Adrenal gland (tissue), 19 donors: ENCODE measurements at places on chromosomes 12 and 14.

DNA sequence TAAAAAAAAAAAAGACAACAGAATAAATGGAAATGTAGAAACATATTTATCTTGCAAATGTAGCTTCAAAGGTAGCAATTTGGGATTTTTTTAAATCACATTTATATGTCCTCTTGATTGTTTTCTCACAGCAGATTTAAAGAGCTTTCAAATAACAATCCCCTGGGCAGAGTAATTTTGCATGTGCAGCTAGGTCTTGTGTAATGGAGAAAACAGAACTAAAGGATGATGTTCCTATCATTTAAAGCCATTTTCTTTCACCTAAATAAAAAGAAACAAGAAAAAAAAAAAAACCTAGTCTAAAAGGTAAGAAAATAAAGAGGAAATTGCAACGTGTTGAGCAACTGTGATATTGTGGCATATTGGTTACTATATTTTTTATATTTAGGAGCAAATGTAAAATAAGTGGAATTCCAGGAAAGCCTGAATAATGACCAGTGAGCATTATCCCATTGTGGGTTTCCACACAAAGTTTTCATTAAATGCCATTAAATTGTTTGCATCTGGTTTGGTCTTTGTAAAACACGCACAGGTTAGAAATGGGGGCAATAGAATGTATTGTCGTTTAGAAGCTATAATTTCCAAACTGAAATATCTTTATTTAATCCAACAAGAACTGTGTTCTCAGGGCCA lies 215.6 kb downstream of the SLC6A15 start:
- DNase-seq: no peak

- DNase-seq: peak; percentile 73
These were observed 56.2 kb downstream of the SSPN start for GRCh38 chr12:26251600-26251999.

DNA sequence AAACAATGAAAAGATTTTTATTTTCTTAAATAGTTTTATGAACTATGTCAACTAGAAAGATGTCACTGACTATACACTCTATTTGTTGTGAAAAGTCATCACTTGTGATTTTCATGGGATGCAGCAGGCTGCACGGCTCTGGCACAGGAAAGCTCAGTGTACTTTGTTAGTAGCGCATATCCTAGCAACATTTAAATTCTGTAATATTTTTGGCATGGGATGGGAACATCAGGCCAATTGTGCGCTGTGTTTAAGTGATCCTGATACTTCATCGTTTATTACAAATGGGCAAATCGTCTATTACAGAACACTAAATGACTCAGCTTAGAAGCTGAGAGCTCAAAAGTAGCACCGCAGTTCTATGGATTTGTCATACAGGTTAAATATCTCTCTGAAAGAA lies 60.7 kb upstream of the SAV1 start:
- DNase-seq: no peak

GRCh38 chr12:102334765-102335164 lies 137.1 kb upstream of the PMCH start:
- no peak for DNase-seq

GRCh38 chr12:83515306-83516026 lies 828.8 kb downstream of the TMTC2 start:
- no peak for DNase-seq

DNA sequence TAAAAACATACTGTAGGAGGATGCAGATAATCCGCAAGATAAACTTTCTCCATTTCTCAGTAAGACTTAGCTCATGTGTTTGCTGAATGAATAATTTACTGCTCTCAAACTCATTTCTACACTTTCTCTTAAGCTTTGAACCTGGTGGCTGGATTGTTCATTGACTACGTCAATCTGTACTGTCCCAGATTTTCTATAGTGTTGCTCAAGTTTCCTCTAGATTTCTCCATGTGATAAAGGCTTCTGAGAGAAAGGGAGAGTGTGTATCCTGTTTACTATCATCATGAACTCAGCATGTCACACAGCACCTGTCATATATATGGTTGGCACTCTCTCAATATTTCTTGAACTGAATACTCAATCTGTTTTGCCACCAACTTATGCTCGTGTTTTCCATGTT lies 518.0 kb upstream of the TBX3 start:
- DNase-seq: no peak

DNA sequence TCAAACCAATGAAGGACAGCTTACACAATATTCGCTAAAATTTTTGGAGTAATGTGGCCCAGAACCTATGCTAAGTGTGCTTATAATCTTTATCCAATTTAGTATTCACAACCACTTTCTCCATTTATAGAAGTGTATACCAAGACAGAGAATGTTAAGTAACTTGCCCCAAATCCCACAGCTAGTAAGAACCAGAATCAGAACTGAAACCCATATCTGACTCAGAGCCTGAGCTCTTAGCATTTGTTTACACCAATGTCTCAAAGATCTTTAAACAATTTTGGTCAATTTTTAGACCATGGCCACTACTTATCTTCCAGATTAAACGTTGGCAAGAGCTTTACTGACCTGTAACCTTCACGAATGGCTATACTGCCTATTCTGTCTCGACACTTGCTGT lies 53.0 kb downstream of the PAPLN start:
- no peak for DNase-seq

GRCh38 chr12:81141217-81141616 lies 63.3 kb downstream of the ACSS3 start:
- no peak for DNase-seq

GRCh38 chr12:108277613-108278012 lies 61.5 kb downstream of the CMKLR1 start:
- no peak for DNase-seq

DNA sequence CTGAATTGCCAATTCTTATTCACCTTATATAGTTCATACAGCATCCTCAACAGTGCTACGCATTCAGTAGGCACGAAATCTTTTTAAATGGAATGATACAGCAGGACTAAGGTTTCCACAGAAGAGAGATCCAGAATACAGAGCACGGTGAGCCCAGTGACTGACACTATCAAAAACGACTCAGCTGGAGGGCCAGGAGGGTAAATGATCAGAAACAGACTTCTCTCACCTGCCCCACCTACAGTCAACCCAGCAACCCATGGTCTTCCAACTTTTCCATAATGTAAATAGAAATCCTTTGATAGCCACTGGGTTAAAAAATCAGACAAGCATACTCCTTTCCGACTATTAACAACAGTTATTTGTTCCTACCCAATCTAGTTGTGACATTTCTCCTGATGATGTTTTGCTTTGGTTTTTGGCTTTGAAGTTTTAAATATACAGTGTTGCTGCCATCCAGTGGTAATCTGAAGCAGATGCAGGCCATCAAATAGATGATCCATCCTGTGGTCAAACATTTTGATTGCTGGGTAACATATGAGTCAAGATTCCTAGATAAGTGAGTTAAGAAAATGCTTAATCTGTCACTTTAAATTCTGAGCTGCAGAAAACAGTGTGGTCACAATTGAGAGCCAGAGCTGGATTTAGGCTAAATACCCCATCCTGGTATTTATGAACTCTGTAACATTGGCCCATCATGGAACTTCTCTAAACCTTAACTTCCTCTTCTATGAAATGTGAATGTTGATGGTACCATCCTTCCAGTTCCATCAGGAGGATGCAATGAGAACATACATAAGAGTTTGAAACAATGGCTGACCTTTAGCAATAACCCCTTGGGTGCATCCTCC lies 42.0 kb downstream of the GPHB5 start:
- DNase-seq: no peak

DNA sequence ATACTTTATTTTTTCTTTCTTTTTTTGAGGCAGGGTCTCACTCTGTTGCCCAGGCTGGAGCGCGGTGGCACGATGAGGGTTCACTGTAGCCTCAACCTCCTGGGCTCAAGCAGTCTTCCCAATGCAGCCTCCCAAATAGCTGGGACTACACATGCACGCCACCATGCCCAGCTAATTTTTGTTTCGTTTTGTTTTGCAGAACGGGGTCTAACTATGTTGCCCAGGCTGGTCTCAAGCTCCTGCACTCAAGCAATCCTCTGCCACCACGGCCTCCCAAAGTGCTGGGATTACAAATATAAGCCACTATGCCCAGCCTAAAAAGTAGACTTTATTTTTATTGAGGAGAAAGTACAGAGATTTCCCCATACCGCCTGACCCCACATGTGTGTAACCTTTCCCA lies 4.7 kb upstream of the MSI1 start:
- no peak for DNase-seq

GRCh38 chr14:30796707-30797106 lies 77.7 kb upstream of the COCH start:
- DNase-seq: no peak

DNA sequence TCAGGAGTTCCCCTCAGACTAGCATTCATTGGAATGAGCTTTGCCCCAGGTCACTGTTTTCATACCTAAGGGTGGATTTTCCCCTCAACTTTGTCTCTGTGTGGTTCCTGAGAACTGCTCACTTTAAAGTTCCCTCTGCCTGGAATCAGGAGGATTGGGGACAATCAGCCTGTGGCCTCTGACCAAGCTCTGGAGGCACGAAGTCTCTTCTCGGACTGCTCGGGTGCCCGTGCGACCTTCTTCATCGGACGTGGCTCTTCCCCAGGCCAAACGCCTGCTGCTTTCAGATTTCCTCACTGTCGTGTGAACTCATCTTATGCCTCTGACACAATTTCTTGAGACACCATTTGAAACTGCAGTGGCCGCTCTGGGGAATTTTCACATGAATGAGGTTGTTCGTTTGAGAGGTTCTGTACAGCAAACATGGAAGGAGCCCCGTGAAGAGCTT lies 153.7 kb upstream of the PZP start:
- no peak for DNase-seq

- DNase-seq: no peak
These were observed 11.7 kb downstream of the ZCCHC8 start for GRCh38 chr12:122489038-122489437.

DNA sequence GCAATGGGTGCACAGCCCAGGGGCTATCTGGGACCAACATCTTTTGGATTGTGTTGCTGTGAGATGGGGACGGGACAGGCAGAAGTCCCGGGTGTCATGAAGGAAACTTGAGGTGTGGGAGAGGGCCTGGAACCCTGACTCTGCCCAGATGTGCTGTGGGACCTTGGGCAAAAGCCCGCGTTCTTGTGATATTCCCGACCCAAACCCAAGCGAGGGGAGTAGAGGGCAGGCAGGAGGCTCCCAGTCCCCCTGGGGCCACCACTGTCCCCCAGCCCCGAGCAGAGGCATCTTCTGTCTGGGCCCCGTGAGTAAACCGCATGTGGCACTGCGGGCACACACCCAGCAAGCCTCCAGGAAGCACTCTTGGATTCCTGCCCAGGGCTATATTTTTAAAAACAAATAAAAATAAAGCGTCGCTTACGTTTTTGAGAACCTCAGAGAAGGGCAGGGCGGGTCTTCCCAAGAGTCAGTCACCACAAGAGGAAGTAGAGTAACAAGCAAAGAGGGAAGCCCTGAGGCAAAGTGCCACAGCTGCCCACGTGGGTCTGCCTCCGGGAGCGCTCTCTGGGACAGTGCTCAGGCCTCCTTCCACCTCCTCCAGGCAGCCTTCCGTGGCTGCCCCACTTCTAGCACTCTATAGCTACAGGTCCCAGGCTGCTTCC lies 39.5 kb downstream of the BEGAIN start:
- peak; percentile 82 for DNase-seq

- DNase-seq: no peak
These were observed 37.4 kb upstream of the SELPLG start for GRCh38 chr12:108671110-108671509.

- no peak for DNase-seq
These were observed 73.9 kb upstream of the EVL start for GRCh38 chr14:99991331-99991730.

DNA sequence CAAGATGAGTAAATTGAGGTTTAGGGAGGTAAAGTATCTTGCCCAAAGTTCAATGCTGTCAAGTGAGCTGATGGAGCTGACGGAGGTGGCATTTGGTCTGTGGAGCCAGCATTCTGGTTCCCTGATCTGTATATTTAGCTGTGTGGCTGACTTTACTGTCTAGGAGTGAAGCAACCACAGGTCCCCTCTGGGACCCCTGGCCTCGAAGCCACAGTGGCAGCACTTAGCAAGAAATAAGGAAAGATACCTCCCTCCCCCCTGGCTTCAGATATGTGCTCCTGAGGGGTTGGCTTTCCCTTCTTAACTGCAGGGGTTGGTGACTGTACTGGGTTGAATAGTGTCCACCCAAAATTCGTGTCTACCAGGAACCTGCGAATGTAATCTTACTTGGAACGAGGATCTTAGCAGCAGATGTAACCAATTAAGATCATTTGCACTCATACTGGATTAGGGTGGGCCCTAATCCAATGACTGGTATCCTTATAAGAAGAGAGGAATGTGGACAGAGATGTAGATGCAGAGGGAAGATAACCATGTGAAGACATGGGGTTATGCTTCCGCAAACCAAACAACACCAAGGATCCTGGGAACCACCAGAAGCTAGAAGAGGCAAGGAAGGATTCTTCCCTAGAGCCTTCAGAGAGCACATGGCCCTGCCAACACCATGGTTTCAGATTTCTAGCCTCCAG lies 2.0 kb upstream of the ACVR1B start:
- no peak for DNase-seq
